ENCODE measurements at places on chromosomes 16 and 17. TPM values are rescaled to one million over a fixed set of nuclear protein-coding genes. Genes with fewer than 3 reads are reported as not detected.

DNA sequence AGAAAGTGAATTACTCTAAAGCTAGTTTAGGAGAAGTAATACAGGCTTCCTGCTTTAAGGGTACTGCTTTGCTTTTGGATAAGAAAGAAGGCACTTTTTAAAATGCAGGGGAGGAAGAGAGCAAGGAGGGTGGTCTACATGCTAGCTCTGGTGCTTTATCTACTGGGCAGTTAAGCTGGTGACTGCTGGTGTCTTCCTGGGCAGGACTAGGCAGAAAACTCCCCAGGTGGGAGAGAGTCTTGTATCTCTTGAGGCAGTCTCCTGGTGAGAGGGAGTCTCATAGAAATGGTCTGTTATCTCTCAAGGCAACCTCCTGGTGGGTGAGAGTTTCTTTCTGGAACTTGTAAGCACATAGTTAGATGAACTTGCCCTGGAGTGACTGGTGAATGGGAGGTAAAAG is 953.9 kb upstream of the GOT2 start:
- no peak for DNase-seq

CCDC144A gene
- 3.2 TPM for polyA plus RNA-seq

DNA sequence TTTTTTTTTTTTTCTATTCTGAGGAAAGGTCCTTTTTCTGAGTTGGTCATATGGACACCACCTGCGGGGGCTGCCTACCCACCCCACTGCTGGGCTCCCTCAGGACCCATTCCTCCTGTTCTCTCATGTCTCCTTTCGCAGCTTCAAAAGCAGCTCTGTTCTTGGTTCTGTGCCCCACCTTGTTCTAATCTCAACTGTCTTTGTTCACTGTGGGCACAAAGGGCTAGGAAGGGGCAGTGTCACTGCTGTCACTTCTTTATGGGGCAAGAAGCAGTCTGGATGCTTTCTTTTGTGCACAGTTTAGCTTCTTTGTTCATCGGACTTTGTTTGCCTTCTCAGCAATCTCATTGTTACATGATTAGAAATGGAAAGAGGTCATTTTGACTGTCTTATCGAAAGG is 7.1 kb downstream of the GOSR2 start:
- DNase-seq = no peak

DNA sequence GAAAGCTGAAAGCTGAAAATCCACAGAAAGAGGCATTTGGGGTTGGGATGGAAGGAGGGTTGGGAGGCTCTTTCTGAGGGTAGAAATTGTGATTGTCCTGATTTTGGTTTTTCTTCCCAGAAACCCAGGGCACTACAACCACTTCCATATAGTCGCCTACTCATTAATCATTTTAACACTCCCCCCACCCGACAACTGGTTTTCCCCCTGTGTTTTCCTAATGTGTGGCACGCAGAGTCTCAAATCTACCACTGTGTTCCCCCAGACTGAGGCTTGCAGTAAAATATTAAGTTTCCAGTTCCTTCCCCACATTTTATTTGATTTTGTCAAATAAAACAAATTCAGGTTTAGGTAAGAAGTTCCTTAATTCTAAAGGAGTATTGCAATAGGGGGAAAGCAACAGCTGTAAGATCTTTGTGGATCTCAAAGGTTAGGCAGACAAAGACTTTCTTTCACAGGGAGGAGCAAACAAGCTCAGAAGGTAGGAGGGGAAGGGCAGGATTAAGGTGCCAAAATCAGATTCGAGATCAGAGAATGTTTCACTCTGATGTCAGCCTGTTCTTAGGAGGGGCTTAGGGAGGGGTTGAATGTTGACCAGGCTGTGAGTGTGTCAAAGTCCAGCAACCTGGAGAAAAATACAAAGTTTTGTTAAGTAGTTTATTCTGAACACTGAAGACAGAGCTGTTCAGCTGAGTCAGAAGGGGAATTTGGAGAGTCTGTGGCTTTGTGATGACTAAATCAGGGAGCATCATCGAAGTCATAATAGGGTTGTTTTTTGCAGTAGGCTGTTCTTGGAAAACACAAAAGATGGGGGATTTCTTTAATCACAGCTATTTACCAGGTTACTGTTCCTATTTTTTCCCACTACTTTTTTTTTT is 3.6 kb downstream of the ZNF267 start:
- DNase-seq = peak; percentile 48

DNA sequence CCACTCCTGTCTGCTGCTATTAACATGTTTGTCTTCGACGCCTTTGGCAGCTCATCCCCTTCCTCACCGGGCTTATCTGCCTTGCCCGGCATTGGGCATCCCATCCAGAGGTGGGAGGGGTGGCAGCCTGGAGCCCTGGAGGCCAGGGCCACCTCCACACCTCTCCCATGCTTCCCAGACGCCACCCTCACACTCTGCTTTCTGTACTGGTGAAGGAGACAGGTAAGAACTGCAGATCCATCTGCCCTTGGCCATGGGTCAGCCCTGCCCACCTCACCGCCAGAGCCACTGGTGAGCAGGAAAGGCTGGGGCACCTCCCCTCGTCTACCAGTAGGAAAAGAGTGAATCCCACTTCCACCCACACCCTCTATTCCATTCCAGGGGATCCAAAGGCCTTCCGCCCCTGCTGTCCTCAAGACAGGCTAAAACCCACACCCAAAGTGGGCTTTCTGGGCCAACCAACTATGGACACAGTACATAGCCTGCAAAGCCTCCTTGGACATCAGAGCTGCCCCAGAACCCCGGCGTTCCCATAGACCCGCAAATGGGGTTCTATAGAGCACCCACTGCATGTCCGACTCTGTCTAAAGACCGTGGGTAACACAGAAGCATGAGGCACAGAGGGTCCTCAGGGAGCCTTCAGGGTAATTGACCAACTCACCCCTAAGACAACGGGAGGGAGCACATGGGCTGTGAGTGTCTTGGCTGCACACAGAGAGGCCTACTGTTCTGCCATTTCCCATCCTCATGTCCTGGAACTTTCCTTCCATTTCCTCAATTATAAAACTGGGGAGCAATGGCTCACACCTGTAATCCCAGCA is 23.4 kb upstream of the RBFOX3 start:
- no peak for DNase-seq

Measured in CD4-positive, alpha-beta memory T cell (primary cell).